NCI-H2081 treated with DMSO at 0.1 percent for 48 hours (cell line): ENCODE measurements at places on chromosomes 16 and 17.
A peak's percentile ranks its signal among the peaks of the same experiment; 100 is the strongest.

DNA sequence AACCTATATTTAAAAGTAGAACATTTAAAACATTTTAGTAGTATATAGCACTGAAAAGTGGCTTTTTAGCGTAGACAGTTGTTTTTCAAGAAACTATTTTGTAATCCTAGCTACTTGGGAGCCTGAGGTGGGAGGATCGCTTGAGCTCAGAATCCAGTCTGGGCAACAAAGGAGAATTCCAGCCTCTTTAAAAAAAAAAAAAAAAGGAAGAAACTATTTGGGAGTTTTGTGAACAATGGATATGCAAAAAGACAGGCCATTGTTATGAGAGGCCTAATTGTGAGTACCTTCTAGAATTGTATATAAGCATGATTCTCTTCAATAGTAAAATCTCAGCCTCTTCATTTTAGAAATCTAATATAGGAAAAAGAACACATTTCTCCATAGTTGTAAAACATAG lies 17.6 kb downstream of the OMG start:
- DNase-seq = no peak

DNA sequence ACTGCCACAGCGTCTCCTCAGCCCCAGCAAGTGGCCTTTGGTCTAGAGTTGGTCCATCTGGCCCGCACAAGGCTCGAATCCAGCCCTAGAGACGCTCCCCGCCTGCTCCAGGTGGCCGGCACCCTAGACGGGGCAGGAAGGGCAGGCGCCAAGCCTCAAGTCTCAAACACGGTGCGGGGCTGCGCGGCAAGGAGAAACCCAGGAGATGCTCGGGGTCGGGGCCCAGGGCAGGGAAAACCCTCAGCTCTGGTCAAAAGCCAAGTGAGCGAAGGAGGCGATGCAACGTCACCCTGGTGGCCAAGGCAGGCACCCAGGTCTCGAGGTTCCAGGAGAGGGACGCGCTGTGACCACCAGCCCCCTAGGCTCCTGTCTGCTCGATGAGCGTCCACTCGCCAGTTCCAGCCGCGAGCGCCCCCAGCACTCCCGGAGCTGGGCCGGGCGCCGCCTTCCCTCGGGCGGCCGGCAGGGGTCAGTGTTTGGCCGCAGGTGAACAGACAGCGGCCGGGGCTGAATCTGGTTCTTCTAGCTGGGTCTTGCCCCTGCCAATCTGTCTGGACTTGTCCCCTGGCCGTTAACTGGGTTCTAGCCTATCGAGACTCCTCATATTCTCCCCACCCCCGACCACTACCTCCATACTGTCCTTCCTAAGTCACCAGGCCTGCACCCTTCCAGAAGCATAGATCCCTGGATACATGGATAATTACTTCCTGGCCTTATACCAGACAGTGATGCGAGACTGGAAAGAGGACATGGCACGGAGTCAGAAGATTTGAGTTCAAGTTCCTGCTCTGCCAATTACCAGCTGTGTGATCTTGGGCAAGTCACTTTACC lies 44.0 kb downstream of the PRAC1 start:
- peak; percentile 13 for DNase-seq

- no peak for DNase-seq
Observed at GRCh38 chr17:10738521-10739258, 8.9 kb upstream of the TMEM220 start.

DNA sequence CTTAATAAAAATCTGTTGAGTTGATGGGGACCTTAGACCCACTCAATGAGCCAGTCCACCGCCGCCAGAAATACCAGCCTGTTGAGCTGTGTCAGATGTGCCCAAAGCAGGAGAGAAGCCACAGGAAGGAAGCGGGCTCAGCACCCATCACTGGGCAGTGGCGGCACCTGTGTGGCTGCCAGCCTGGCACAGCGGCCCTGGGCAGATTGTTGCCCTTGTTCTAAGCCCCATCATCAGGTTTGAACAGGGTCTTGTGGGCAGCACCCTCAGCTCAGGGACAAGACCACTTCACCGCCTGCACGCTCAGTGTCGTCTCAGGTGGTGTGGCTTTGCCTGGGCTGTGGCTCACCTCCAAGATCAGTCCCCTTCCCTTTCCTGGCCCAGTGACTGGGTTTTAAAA lies 9.3 kb downstream of the ENDOV start:
- no peak for DNase-seq

- DNase-seq = no peak
Observed at GRCh38 chr16:51907680-51908079, 639.3 kb downstream of the TOX3 start.

DNA sequence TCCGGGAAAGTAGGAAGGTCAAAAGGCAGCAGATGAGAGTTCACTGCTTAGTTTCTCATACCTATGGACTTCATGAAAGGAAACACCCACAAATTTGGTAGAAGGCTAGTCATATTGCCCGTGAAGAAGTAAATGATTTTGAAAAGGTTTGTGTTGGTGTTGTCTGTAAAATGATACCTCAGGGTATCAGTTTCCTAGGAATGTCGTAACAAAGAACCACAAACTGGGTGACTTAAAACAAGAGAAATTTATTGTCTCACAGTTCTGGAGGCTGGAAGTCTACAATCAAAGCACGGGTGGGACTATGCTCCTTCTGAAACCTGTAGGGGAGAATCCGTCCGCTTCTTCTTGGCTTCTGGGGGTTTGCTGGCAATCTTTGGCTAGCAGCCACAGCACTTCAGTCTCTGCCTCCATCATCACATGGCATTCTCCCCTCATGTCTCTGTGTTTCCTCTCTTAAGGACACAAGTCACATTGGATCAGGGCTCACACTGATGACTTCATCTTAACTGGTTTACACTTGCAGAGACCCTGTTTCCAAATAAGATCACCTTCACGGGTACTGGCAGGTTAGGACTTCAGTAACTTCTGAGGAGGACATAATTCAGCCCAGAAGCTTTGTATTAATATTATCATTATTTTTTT lies 2.0 kb upstream of the NAE1 start:
- no peak for DNase-seq

GRCh38 chr17:74646231-74646630 lies 22.7 kb upstream of the CD300E start:
- DNase-seq = no peak

GRCh38 chr16:64532117-64532516 lies 589.7 kb downstream of the CDH11 start:
- DNase-seq = no peak

DNA sequence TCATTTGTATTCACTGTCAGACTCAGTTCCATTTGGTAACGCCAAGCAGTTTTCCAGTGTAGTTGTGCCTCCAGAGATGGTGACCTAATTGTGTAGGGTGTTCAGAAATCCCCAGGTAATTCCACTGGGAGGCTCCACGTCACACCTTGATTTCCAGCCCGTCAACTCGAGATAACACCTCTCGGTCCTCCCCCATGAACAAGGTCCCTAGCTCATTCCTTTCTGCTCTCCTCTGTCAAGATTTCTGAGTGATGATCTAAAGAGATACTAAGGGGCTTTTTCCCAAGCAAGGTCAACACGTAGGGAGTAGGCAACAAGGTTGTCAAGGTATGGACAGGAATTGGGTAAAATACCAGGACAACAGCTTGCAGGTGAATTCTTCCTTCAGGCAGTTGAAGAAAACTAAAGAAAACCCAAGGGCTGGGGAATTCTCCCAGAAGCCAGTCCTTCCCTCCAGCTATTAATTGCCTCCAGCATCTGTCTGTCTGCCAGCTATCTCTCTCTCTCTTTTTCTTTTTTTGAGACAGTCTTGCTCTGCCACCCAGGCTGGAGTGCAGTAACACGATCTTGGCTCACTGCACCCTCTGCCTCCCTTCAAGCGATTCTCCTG lies 31.4 kb downstream of the GPRC5B start:
- DNase-seq = no peak

DNA sequence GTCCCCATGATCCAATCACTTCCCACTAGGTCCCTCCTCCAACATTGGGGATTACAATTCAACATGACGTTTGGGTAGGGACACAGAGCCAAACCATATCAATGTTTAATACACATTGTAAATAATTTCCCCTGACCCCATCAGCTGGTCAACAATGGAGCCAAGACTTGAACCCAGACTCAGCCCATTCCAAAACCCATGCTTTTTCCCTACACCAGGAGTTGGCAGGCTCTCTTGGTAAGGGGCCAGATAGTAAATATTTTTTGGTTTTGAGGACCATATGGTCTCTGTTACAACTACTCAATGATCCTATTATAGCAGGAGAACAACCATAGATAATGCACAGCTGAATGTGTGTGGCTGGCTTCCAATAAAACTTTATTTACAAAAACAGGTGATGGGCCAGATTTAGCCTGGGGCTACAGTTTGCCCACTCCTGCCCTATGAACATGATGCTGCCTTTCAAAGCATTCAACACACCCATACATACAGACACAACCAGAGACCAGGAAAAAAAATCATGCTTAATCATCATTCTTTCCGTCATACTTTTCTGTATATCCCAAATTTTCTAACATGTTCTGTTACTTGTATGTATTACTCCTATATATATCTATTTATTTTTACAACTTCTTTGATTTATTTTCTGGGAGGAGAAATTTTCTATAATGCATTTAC lies 22.1 kb upstream of the MSI2 start:
- peak; percentile 86 for DNase-seq

- no peak for DNase-seq
Observed at GRCh38 chr17:3043737-3044365, 19.6 kb downstream of the OR1D5 start.

- DNase-seq = peak; percentile 88
Observed at GRCh38 chr16:78659668-78660217, 560.3 kb downstream of the WWOX start.

DNA sequence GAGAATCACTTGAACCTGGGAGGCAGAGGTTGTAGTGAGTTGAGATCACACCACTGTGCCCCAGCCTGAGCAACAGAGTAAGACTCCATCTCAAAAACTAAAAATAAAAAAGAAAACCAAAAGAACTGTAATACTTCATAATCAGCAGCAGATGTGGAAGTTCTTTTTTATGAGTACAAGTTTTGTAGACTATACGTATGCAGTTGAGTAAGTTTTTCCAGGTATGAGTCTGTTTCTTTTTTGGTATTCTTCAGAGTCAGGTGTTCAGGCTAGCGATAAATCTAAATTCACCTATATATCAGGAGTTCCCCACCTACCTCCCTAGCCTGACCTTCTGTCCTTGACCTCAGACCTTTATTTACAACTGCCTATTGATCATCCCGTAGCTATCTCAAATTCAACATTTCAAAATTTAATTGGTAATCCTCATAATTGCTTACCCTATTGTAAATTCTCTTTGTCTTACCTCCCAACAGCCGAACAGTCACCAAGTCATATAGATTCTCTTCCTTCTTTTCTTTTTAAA lies 10.7 kb downstream of the DCTN5 start:
- no peak for DNase-seq

DNA sequence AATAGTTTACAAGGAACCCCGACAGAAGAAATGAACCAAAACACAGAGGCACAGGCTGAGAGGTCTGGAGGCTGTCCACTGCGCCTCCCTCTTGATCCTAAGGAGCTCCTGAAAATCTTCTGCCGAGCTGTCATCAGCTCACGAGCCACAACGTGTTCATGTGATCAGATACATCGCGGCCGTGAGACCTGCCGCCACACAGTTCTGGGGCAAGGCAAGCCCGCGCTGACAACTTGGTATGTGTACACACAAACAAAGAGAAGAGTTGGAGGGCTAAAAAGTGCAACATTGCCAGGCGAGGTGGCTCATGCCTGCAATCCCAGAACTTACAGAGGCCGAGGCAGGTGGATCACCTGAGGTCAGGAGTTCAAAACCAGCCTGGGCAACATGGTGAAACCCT lies 7.6 kb downstream of the EXOC7 start:
- no peak for DNase-seq

DNA sequence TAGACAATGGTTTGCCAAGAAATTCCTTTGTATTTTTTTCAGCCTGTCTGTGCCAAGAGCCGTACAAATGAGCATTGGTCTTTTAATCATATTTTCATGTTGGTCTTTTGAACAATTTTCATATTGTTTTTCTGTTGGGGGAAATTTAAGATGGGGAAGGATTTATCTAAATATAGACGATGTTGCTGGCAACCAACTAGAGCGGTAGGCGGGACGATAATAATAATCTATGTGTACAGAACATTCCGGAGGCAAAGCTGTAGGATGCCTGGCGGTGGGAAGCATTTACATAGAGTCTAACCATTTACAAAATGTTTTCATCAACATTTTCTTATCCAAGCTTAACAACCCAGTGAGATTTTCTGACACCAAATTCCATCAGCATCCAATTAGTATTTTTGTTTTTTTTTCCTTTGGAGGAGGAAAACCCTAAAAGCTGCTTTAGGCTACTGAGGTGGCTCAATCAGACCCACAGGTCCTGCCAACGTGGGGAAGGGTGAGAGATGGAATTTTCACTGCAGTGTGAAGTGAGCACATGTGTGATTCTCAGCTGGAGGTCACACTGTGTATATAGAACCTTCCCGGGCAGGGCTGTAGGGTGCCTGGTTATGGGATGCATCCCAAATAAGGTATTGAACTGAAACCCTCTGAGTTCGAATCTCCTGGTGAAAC lies 11.7 kb upstream of the SEC14L1 start:
- DNase-seq = no peak

DNA sequence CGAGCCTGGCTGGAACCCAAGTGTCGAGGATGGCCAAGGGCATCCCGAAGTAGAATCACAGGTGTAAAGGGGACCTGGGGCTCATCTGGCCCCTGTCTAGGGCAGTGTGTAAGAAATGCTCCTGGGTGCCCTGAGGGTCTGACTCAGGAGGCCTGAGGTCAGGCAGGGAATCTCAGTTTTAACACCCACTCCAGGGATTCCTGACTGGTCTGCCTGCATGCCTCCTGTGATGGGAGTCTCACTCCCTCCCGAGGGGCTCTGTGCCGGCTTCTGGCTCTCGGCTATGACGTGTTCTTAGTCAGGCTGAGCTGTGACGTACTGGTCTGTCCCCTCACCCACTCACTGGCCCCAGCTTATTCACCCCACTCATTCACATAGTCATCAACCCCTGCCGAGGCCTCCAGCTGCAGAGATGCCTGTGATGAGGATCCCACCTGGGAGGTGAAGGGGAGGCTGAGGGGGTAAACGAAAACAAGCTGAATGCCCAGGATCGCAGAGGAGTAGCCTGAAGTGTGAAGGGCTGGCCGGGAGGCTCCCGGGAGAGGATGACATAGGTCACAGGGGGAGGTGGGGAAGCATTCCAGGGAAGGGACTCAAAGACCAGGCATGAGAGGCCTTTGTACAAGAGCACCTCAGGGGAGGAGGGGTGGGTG lies 23.8 kb downstream of the FAM83G start:
- DNase-seq = no peak

DNA sequence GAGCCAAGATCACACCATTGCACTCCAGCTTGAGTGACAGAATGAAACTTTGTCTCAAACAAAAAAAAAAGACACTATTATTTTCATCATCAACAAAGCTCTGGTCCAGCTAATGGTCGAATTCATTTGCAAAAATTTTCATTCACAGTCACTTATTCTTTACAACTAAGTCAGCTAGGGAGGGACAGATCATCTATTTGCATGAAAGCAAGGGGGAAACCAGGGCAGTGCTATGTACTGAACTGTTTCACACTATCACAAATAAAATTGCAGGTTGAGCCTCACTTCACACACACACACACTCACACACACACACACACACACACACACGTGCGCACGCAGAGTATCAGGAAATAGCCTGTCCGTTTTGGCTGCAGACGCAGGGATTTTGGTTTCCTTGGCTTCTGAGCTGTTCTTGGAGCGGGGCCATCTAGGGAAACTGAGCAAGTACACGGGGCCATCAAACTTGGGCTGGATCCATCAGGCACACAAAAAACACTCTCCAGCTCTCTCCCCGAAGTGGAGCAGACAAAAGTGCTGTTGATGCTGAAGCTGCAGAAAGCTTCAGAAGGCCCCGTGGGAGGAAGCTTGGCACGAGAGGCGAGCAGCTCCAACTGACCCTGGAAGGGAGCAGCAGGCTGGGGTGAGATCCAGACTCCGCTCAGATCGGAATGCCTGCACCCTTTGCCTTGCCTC lies 44.3 kb upstream of the HELZ start:
- no peak for DNase-seq
